ENCODE measurements at places on chromosomes 5 and 9.

DNA sequence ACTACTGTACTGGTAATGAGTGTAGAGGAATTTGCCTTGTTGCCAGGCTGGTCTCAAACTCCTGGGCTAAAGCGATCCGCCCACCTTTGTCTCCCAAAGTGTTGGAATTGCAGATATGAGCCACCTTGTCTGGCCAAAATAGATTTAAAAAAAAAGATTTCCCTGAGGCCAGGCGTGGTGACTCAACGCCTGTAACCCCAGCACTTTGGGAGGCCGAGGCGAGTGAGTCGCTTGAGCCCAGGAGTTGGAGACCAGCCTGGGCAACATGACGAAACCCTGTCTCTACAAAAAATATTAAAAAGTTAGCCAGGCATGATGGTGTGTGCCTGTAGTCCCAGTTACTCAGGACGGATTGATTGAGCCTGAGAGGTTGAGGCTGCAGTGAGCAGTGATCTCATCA, 62.5 kb downstream of the IPO11 start:
- DNase-seq: no peak

GRCh38 chr5:157359356-157360055, 93.6 kb downstream of the CYFIP2 start:
- DNase-seq: no peak

DNA sequence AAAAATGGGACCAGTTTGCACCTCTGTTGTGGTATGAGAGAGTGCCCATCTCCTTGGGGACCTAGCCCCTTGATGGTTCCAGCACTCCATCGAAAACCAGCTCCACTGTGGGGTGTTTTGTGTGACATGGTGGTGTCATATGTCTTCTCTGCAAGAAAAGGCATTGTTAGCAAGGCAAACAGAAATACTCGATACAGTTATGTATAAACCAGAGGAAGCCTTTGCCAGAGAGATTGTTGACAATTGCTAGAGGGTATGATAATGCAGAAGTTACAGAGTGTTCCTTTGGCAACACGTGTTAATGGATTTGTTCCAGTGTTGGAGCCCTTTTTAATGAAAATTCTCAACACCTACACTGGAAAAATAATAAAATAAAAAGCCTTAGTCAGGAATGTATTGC, 270.4 kb upstream of the DMRT1 start:
- DNase-seq: no peak

DNA sequence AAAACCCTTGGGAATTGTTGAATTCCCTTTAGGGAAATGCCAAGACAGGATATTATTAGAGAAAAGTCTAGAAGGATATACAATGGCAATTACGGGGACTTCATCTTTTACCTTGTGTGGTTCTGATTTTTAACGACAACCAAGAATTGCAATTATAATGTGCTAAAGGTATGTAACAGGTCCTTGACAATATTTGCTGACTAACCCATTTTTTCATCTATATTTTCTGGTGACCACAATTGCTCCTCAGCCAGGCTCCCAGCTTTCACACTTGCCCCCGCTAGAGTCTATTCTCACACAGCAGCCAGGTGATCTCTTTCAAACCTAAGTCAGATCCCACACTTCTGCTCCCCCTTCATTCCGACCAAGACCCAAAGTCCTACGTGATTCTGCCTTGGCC, 34.3 kb downstream of the BARHL1 start:
- DNase-seq: no peak

DNA sequence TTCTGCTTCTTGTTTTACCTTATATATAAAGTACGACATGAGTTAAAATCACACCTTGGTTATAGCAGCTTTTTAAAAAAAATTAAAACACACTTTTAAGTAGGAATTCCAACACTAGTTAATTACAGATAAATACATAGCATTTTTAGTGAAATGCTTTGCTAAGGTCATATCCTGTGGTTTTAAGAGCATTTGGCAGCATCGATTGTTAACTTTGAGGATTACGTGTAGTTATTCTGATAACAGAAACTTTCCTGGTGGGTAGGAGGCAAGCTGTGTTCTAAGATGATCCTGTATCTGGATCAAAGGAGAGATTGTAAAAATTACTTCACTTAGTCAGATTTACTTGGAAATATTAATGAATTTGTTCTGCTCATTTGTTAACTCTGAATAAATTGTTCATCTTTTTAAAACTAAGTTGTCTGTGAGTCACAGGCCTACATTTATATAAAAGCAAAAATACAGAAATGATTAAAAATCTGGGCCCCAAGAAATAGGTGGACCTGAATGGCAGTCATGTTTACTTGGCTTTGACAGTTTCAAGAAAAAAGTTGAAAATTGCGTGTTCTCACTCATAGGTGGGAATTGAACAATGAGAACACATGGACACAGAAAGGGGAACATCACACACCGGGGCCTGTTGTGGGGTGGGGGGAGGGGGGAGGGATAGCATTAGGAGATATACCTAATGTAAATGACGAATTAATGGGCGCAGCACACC, 58.3 kb downstream of the TRIO start:
- DNase-seq: no peak

- no peak for DNase-seq
These were observed 49.6 kb downstream of the NDST1 start for GRCh38 chr5:150557509-150557872.

GRCh38 chr9:14180960-14181537, 132.9 kb downstream of the NFIB start:
- no peak for DNase-seq

DNA sequence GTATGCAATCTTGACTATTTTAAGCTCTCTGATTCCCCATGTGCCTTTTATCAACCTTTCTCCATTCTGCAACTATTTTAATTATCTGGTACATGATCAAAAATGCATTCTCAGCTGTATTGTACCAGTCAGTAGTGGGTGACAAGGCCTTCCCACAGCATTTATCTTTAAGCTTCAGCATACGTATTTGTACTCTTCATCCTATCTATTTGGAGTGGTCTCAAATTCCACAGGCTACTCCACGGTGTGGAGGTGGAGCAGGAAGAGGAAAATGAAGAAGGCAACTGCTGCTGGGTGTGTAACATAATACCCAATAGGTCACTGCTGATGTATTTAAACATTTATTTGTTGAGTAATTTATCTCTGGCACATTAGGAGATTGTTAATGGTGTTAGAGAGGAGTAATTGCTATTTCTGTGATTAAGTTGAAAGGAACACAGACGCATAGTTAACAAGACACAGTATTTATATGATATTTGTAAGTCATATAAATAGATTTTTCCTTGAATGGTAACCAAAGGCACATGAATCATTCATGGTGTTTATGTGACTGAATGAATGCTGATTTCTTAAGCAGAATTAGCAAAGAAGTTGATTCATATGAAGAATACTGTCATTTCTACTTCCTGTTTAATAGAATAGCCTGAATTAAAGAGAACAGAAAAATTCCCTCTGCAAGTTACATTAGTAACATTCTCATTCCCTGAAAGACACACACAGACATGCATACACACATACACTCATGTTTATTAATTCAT, 153.8 kb upstream of the NR3C1 start:
- DNase-seq: peak; percentile 75

- no peak for DNase-seq
These were observed 29.3 kb downstream of the AP3B1 start for GRCh38 chr5:78265163-78265562.

GRCh38 chr5:34597034-34598027, 58.8 kb upstream of the RAI14 start:
- DNase-seq: no peak

DNA sequence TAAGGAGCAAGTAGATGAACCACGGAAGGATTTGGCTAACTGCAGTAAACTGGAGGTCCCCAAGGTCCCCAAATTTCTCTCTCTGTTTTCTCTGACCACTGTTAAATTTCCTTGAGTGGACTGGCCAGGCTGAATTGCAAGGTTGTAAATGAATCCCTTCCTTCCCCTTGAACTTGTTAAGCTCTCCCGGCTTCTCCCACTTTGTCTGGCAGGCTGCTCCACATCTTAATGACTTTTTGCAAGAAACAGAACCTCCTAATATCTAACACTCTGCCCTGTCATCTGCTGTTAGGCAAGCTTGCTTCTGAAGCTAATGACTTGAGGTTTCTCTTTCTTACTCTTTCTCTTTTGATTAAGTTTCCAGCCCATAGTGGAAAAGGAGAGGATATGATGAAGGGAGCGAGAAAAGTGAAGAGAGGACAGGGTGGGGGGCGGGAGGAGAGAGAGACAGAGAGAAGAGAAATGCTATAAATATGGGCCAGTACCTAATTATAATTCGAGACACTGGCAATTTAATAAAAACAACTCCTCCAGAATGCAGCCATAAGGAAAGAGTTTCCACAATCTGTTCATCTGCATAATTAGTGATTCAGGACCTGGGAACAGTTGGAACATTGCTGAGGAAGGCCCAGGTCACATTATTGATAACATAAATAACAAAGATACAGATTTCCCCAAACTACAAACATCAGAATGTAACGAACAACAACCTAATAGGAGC, 437.3 kb upstream of the MPDZ start:
- DNase-seq: no peak

- DNase-seq: no peak
These were observed 35.6 kb downstream of the TPPP start for GRCh38 chr5:657570-657969.

DNA sequence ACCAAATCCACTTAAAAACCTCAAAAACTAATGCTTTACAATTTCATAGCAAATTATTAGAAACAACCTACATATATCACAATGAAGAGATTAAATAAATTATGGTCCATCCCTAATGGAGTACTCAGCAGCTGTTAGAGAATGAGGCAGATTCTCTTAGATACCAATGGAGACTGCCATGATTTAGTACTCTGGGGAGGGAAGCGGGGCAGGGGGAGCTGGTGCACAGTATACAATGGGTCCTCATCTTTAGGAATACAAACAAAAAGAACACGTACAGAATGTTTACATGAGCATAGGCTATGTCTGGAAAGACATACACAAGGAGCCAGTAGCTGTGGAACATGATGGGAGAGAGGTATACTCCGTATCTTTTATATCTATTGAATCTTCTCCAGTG, 2.0 kb downstream of the LIFR start:
- DNase-seq: no peak

DNA sequence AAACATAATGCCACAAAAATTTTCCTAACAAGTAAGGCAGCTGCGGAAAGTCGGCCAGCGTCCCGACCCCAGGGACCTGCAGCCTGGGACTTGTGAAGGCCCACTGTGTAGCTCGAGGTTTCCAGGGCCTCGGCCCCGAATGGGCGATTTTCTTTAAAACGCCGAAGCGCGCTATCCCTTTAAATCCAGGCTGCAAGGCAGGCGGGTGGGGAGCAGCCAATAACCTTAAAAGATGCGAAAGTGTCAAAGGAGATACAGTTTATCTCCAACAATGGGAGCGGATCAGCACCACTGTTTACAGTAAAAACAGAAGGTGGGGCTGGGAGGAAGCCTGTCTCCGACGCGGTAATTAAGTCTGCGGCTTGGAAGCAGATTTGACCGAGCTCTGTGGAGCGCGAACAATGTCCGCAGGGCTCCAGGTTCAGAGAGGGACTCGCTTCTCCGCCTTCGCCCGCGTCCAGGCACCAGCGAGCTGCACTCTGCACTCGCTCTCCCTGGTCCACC, 1.7 kb upstream of the ZSWIM6 start:
- DNase-seq: no peak

- DNase-seq: no peak
These were observed 1353.7 kb upstream of the ACO1 start for GRCh38 chr9:31030741-31031202.

GRCh38 chr5:111261610-111262009, 37.4 kb downstream of the CAMK4 start:
- no peak for DNase-seq

DNA sequence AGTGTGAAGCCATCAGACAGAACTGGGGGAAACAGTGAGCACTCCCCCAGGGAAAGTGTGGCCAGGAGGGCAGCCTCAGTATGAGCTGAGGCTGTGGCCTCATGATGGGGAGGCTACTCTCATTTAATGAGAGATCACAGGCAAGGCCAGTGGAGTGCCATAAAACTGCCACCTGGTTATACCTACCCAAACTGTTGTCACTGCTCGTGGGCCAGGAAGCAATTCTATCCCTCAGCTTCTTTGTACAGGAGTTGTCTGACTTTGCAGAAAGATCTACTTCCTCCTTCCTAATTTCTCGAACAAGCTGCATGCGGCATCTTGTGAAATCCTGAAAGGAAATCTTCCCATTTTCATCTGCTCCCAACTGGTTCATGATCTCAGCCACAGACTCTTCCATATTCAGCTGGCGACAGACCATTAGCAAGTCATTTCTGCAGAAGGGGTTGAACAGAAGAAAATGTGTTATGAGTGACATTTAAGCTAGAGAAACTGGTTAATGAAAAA, 50.0 kb downstream of the TSSK1B start:
- no peak for DNase-seq

DNA sequence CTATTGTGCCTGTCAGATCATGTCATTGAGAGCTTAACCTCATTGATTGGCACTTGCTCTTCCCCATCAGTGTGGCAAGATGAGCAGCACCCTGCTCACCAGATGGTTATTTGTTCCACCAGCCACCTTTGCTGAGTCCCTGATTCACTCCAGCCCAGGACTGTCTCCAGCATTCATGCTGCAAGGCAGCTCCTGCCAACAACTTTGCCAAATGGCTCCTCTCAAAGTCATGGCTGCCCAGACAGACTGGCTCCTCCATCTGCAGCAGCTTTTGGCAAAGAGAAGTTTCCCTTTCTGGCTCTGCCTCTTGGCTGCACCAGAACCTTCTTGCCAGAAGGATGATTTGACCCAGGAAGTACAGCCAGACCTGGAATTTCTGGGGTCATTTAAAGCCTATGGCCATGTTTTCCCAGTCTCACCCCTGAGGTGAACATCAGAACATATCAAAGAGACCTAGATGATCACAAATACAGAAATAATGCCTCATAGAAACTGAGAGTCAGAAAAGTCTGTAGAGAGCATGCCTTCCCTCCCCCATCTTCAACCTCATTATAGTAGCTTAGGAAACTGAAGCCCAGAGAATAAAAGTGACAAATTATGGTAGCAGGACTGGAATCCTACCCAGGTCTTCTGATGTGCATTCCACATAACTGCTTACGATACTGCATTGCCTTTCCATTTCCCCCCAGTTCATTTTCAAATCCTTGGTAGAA, 10.4 kb downstream of the PPP2R2B start:
- DNase-seq: no peak

DNA sequence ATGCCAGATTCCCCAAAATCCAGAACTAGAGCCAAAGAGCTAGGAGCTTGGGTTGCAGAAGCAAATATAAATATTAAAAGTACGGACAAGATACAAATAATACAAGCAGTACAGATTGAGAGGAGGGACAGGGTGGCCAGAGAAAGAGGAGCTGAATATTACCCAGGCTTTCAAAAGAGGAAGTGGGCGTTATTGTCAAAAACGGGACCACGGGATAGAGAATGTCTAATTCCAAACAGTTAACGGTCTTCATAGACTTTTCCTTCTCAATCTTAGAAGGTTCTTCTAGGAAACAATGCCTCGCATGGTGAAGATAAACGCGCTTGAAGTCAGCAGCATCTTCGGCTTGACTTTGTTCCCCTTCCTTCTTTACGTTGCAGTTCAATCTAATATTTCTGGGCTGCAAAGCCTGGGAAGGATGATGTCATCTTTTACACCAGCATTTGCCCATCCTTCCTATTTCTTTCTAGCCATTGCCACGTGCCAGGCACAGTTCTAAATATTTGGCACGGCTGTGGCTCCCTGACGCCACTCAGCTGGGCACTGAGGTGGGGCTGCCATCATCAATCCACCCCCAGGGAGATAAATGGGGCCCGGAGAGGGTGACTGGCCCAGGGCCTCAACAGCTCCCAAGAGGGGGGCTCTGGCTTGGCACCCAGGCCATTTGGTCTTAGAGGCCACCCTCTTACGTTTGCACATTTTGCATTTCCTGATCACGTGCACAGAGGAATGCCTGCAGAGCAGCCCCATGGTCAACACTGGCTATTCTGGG, 16.3 kb upstream of the OLFM1 start:
- DNase-seq: no peak
